Vagina (tissue), 2 donors: ENCODE measurements at places on chromosomes 5 and 9. TPM values are rescaled to one million over a fixed set of nuclear protein-coding genes. Genes with fewer than 3 reads are reported as not detected.

PFN3 gene
- not detected for total RNA-seq

CCNO gene
- not detected for total RNA-seq

FAM120A gene
- total RNA-seq: 98.2 TPM

LAMC3 gene
- total RNA-seq: 13.3 TPM

OBP2B gene
- not detected for total RNA-seq

SUSD3 gene
- total RNA-seq: 25.0 TPM

MCCC2 gene
- total RNA-seq: 30.7 TPM

NLN gene
- 6.6 TPM for total RNA-seq

SV2C gene
- total RNA-seq: 3.4 TPM

PCDHGC4 gene
- 4.9 TPM for total RNA-seq

GABBR2 gene
- total RNA-seq: not detected

CDHR2 gene
- not detected for total RNA-seq

SH3RF2 gene
- total RNA-seq: 48.4 TPM

- no peak overlapping the region for H3K4me3 ChIP-seq
- DNase-seq: no peak
- no peak overlapping the region for H3K27ac ChIP-seq
- H3K4me1 ChIP-seq: no peaks in the 10 kb centered on the region
Observed at GRCh38 chr5:175805256-175806011, 65.9 kb upstream of the CPLX2 start.

- no peak overlapping the region for H3K4me3 ChIP-seq
- H3K27ac ChIP-seq: no peak overlapping the region
- DNase-seq: no peak
- H3K4me1 ChIP-seq: no peaks in the 10 kb centered on the region
- no peaks in the 10 kb centered on the region for H3K36me3 ChIP-seq
Observed at GRCh38 chr5:126311766-126312165, 111.4 kb upstream of the GRAMD2B start.

- DNase-seq: no peak
- no peaks in the 10 kb centered on the region for H3K36me3 ChIP-seq
- peak overlapping the region; percentile 85 for H3K4me3 ChIP-seq
- no peaks in the 10 kb centered on the region for H3K27me3 ChIP-seq
- H3K4me1 ChIP-seq: peaks cover 54% of the 10 kb centered on the region
- peak overlapping the region; percentile 95 for H3K27ac ChIP-seq
Observed at GRCh38 chr9:71910650-71911060, 338 bp downstream of the ABHD17B start.

DNA sequence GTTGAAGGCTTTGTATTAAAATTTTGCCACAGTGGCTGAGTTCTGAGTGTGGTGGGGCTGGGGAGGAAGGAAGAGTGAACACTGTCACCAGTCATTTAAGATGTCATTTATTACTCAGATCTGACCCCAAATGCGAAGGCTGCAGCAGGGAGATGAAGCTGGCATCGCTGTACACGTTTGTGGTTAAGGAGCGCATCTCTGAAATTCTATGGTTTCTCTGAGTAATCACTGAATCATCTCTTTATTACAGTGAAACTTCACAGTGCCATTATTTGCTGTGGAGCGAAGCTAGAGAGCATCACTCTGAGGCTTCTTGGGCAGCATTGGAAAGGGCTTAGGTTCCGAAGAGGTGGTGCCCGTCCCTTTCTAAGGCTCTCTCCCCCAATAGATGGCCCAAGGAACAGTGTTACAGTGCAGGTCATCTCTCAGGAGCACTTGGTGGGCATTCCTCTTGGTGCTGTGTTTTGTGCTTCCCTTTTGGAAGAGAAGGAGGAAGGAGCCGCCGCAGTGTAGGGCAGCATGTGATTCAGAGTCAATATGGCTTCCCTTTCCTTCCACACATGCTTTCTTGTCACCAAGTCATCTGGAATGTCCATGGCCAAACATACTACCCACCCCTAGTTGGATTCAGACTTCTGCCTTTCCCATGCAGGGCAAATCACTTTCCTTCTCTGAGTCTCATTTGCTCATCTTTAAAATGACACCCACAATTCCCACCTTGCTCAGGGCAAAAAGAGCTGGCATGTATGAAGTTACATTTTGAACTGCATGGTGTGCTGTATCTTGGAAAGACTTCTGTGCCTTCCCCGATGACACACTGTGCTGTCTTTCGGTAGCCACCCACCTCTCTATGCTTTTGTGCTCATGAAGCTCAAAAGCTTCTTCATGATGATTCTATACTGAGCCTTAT lies 9.3 kb upstream of the TEX48 start:
- H3K27ac ChIP-seq: no peak overlapping the region
- H3K36me3 ChIP-seq: no peaks in the 10 kb centered on the region
- H3K4me3 ChIP-seq: no peak overlapping the region
- peaks cover 29% of the 10 kb centered on the region for H3K4me1 ChIP-seq
- no peak for DNase-seq

DNA sequence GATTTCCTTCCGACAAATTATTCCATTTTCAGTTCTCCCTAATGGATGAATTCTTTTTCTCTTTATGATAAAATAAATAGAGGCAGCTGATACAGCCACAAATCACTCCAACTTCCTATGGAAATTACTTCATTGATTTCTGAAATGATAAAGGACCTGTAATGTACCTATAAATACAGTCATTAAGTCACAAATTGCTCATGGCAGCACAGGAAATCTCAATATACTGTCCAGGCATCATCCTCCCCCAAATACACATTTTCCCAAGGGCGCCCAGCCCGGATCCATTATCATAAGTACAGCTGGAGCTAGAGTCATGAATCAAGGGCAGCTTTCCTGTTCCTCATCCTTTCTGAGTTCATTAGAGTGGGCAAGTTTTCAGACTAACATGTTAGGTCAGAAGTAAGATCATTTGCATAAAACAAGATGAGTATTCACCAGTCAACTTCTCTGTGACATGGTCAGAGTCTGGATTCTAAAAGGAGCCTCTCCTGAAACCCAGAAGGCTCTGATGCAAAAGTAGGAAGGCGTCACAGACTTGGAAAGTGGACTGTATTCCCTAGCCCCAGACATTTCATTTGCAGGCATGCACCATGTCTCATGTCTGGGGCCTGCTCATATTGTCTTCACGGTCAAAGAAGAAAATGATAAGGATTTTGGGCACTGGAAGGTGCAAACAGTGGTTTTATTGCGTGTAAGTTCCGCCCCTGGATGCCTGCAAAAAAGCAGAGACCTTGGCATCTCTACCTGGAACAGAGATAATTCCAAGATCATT lies 383.2 kb downstream of the PLK2 start:
- H3K36me3 ChIP-seq: no peaks in the 10 kb centered on the region
- H3K4me3 ChIP-seq: no peak overlapping the region
- no peak overlapping the region for H3K27ac ChIP-seq
- DNase-seq: no peak

DNA sequence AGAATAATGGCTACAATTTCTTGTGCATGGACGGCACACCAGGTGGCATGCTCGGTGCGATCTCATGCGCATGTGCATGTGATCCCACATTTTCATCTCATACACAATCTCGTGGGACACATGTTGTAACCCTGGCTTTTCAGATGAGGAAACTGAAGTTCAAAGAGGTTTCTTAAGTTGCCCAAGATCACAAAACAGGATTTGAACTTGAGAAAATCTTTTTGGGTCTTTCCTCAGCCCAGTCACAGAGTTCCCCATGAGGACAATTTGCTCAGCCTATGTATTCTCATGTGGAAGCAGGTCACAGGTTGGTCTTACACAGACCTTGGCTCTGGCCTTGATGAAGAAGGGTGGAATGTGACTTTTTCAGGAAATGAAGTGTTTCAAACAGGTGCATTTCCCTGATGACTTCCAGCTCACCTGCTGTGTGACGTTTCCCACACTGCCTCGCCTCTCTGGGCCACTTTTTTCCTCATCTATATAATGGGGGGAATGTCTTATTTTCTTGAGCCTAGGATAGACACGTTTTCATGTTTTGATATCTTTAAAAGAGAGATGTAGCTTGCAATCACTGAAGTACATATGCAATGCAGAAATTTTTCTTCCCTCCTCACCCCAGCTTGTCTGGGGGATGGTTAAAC lies 7.1 kb upstream of the ORM1 start:
- no peak overlapping the region for H3K4me3 ChIP-seq
- H3K27me3 ChIP-seq: no peaks in the 10 kb centered on the region
- DNase-seq: peak; percentile 16
- H3K27ac ChIP-seq: no peak overlapping the region
- H3K4me1 ChIP-seq: no peaks in the 10 kb centered on the region

- DNase-seq: no peak
- H3K27ac ChIP-seq: peak overlapping the region; percentile 54
- H3K4me3 ChIP-seq: no peak overlapping the region
- H3K4me1 ChIP-seq: peaks cover 25% of the 10 kb centered on the region
Observed at GRCh38 chr5:56154732-56155484, 78.2 kb downstream of the ANKRD55 start.

- peaks cover 9% of the 10 kb centered on the region for H3K4me1 ChIP-seq
- H3K36me3 ChIP-seq: no peaks in the 10 kb centered on the region
- H3K4me3 ChIP-seq: no peak overlapping the region
- DNase-seq: no peak
- H3K27me3 ChIP-seq: peaks cover 6% of the 10 kb centered on the region
Observed at GRCh38 chr5:181166812-181167733, 19.7 kb downstream of the OR2V2 start.

DNA sequence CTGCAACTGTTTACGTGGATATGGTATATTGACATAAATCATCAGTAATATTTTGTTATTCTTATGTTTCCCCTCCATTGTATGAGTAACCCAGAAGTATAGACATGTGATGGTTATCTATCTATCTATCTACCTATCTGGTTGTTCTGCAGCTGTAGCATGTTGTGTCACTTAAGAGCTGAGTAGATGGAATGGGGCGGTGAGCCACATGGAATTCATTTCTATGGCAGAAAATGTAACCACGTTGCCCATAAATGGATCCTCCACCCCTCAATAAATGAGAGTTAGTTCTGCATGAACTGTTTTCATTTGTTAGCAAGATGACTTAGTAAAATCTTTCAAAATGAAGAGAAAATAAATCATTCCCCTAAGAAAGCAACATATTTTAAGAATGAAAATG lies 553.2 kb downstream of the MAT2B start:
- no peaks in the 10 kb centered on the region for H3K36me3 ChIP-seq
- no peak overlapping the region for H3K27ac ChIP-seq

- H3K36me3 ChIP-seq: no peaks in the 10 kb centered on the region
- peak; percentile 98 for DNase-seq
- H3K27ac ChIP-seq: no peak overlapping the region
- H3K27me3 ChIP-seq: no peaks in the 10 kb centered on the region
Observed at GRCh38 chr5:758698-759053, 25.9 kb downstream of the ZDHHC11B start.

- no peaks in the 10 kb centered on the region for H3K36me3 ChIP-seq
- no peaks in the 10 kb centered on the region for H3K27me3 ChIP-seq
- H3K4me1 ChIP-seq: peaks cover 4% of the 10 kb centered on the region
- H3K4me3 ChIP-seq: no peak overlapping the region
- no peak for DNase-seq
Observed at GRCh38 chr5:58969795-58970194, 386.9 kb downstream of the RAB3C start.

- DNase-seq: no peak
- H3K4me3 ChIP-seq: no peak overlapping the region
- H3K27me3 ChIP-seq: no peaks in the 10 kb centered on the region
- H3K27ac ChIP-seq: no peak overlapping the region
Observed at GRCh38 chr9:69393425-69393824, 68.4 kb downstream of the ENTREP1 start.

- H3K27me3 ChIP-seq: no peaks in the 10 kb centered on the region
- H3K27ac ChIP-seq: no peak overlapping the region
- H3K4me1 ChIP-seq: no peaks in the 10 kb centered on the region
- no peaks in the 10 kb centered on the region for H3K36me3 ChIP-seq
- H3K4me3 ChIP-seq: no peak overlapping the region
Observed at GRCh38 chr9:84067821-84068220, 87.2 kb downstream of the RMI1 start.

DNA sequence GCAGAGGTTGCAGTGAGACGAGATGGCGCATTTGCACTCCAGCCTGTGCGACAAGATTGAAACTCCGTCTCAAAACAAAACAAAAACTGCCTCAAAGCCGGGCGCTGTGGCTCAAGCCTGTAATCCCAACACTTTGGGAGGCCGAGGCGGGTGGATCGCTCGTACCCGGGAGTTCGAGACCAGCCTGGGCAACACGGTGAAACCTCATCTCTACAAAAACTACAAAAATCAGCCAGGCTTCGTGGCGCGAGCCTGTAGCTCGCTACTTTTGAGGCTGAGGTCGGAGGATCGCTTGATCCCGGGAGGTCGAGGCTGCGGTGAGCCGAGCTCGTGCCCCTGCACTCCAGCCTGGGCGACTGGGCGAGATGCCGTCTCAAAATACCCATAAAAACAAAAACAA lies 988 bp downstream of the GFM2 start:
- peak overlapping the region; percentile 57 for H3K4me3 ChIP-seq
- no peak overlapping the region for H3K27ac ChIP-seq
- H3K27me3 ChIP-seq: no peaks in the 10 kb centered on the region
- peaks cover 46% of the 10 kb centered on the region for H3K4me1 ChIP-seq

DNA sequence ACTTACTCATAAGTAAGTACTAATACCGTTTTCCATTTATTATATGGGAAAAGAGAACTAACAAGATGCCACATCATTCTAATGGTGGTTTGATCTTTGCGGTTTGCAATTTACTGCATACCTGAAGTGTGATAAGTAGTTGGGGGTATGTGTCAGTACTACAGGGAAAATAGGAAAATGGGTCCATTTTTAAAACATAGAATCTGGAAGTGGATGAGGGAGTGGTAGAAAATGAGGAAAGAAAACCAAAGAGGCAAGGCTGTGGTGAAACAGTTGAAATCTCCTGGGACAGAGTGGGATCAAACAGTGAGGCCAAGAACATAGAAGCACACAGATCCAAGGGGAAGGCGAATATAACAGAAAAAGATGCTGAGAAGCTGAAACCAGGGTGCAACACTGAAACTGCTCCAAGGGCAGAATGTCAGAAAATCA lies 6.7 kb downstream of the ADAMTSL1 start:
- no peaks in the 10 kb centered on the region for H3K4me1 ChIP-seq
- no peaks in the 10 kb centered on the region for H3K36me3 ChIP-seq
- DNase-seq: no peak
- no peak overlapping the region for H3K27ac ChIP-seq
- no peaks in the 10 kb centered on the region for H3K27me3 ChIP-seq
- no peak overlapping the region for H3K4me3 ChIP-seq
